ENCODE measurements at places on chromosomes 2 and 18.

DNA sequence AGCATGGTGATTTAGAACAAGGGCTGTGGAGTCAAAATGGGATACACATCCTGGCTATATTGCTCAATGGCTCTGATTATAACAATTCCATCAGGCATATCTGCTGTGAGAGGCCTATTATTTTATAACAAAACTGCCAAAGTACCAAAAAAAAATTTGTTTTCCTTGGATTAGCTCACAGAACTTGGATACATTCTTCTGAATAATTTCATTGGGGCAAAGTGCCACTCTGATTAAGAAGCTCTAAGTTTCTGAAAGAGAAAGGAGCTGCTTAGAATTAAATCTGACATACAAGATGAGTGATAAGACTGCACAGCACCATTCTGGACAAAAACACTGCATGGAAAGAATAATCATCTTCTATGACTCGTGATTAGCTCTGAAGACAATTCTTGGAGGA is 85.7 kb downstream of the SMC6 start:
- peak; percentile 35 for DNase-seq

DNA sequence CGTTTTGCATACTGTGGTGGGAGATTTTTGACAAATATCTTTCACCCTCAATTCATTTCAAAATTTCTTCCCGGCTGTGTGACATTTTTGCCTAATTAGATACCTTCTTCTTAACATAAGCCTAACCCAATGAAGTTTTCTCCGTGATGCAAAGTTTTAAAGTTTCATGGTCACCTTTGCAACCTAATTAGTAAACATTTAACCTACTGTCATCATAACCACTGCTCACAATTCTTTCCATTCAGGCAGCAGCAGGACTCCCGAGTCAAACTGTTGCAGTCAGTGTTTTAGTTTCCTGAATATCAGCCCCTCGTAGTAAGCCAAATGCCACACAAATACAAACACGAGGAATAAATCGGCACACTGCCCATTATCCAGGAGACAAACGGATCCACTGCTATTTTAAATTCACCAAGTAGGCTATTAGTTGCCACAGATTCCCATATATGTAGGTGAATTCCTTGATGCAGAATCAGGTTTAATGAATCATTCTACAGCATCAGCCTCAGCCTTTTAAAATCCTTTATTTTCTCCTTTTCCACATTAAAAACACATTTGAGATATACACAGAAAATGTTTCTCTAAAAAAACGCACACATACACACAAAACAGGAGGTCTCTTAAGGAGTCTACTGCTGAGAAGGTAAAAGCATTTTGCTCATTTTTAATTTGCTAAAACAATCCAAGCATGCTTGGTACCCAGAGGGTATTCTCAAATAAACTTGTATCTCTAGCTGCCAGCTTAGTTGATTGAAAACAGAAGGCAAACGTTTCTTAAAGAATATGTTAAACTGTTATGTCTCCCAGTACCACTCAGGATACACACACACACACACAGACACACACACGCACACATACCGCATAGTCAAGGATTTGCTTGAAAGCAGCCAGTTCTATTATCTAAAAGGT is 106.5 kb upstream of the KCTD1 start:
- no peak for DNase-seq

DNA sequence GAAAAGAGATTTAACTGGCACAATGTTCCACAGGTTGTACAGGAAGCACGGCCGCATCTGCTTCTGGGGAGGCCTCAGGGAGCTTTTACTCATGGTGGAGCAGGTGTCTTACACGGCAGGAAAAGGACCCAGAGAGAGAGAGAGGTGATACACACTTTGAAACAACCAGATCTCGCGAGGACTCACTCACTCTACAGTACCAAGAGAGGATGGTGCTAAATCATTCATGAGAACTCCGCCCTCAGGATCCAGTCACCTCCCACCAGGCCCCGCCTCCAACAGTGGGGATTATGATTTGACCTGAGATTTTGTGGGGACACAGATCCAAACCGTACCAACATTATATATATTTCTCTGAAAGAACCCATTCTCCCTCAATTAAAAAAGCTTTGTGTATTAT is 79.7 kb upstream of the DOCK10 start:
- no peak for DNase-seq

- no peak for DNase-seq
These were observed 33.5 kb downstream of the EML4 start for GRCh38 chr2:42202634-42203008.

GRCh38 chr2:231394211-231395141 is 1.0 kb upstream of the B3GNT7 start:
- DNase-seq: no peak

DNA sequence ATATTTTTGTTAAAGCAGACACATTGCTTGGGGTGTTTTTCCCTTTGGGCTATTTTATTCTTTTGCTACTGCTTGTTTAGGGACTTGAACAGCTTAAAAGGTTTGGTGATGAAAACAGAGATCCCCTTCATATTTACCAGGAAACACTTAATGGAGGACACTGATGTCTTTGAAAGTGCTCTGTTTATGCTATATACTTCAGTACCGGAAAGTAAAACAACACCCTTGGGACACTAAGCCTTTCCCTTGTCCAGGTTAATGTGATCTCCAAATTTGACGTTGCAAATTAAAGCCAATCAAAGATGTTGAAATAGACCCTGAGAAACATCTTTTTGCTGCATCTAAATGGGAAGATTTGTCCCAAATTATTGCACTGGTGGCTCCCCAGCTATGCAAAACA is 564.6 kb upstream of the PKDCC start:
- no peak for DNase-seq

DNA sequence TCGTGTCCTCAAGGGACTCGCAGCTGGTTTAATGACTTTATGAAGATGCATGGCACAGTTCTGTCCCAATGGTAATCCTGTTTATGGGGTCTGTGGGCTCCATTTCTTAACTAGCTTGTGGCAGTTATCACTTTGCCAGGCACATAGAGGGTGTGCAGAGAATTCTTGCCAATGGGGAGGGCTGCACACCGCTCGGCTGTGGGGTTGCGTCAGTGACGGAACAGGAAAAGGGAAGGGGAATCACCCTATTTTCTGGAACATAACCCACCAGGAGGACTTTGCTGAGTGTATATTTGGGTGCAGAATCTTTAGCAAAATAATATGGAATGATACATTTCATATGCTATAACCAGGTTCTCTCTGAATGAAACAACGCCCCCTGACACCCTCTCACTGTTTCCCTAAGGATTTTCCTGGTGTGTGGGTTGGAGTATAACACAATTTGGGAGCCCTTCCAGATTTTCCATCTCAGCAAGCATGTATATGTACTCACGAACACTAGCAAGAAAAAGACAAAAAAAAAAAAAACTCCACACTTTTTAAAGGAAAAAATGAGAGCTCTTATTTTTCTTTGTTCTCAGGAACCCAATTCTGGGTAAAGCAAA is 43.9 kb upstream of the TRIB2 start:
- DNase-seq: no peak

DNA sequence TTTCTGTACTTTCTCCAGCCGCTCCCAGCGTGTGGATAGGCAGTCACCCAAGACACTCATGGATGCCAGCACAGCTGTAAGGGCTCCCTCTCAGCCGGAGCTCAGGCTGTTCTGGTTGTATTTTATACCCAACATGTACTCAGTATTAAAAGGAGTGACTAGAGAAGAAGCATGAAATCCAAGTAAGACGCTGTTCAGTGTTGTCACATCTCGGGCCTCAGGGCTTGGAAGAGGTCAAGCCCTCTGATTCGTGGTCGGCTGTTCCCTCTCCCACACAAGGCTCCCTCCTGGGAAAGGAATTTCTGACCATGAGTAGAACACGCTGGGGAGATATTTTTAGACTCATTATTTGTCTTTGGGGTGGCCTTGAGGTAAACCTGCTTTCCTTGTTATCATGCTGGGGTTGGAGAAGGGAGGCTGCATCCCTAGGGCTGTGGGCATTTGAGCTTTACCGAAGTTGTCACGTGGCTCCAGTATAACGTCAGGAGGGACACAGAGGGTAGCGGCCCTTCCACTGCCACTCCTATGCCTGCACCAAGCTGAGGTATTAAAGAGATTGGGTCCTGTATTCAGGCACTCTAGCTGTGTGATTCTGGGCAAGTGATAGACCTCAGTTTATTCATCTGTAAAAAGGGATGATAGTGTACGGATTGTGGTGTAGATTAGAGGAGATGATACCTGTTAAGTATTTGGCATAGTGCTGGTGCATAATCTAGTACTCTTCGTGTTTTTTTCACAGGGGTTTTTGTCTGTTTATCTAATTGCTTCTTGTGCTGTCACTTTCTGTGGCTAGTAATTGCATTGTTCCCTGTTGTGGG is 34.1 kb downstream of the HK2 start:
- peak; percentile 78 for DNase-seq

DNA sequence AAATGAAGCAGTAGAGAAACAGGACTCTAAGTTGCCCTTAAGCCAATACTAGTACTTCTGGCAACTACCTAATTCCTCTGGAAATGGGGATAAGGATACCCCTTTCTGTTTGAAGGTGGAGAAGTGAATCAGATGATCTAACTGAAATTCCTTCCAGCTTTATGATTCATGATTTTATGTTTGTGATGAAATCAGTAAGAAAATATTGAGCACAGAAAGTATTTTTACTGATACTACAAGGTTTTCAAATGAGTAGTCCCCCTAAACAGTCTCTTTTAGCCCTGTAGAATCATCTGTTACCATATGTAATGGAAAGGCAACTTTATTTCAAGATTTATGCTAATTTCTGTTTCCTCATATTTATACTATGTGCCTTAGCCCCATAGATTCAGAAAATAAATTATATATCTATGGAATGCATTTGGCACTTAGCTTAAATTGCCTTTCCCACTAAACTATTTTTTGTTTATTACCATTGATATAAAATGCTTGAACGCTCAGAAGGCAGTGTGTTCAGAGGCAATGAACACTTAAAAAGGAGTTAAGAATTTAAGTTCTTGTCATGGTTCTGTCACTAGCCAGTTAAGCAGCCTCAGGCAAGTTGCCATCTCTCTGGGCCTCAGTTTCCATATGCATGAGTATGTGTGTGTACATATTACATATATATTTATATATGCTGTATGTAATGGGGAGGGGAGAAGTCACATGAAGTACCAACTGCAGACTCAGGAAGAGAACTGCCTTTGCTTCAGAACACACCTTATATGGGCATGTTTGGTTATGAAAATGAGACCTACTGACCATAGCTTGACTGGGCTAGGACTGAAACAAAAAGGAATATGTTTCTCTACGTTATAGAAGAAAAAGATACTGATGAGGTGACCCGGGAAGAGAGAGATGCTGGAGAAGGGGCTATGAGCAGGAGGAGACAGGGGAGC is 97.7 kb downstream of the CDC42EP3 start:
- DNase-seq: no peak

DNA sequence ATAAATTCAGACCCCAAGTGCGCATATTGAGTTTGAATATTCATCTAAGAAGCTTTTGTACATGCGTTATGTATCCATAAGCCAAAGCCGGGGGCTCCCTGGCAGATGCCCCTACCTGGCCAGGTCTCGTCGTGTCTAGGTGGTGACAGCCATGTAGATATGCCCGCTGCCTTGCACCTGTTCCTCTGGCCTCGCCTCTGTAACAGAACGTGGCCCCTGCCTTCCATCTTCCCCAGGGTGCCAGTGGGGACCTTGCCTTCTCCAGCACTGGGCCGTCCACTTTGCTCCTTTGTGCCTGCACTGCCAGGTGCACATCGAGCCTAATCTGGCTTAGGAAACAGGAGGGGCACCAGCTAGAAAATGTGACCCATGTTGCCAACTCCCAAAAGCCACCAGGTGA is 198.2 kb downstream of the AGAP1 start:
- DNase-seq: no peak

GRCh38 chr2:239750045-239750835 is 274.9 kb downstream of the NDUFA10 start:
- DNase-seq: no peak

DNA sequence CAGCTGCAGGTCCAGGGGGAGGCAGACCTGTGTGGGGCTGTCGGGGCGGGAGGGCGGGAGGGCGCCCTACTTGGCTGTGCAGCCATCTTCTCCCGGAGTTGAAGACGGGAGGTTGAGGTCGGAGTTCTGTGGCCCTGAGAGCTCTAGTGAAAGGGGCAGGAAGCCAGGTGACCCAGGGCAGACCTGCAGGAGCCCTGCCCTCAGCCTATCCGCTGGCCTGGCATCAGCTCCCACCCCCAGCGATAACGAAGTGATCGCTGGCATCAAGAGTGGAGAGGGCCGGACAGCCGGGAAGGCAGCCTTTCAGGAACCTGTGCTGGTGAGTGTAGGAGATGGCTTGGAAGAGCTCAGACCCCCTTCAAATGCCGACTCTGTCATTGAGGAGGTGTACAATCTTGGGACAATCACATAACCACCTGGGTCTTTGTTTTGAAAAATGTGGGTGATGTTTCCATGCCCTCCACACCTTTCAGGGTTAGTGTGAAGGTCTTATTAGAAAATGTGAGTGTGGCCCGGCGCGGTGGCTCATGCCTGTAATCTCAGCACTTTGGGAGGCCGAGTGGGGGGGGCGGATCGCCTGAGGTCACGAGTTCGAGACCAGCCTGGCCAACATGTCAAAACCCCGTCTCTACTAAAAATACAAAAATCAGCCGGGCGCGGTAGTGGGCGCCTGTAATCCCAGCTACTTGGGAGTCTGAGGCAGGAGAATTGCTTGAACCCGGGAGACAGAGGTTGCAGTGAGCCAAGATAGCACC is 1.3 kb downstream of the ARHGEF4 start:
- DNase-seq: no peak

DNA sequence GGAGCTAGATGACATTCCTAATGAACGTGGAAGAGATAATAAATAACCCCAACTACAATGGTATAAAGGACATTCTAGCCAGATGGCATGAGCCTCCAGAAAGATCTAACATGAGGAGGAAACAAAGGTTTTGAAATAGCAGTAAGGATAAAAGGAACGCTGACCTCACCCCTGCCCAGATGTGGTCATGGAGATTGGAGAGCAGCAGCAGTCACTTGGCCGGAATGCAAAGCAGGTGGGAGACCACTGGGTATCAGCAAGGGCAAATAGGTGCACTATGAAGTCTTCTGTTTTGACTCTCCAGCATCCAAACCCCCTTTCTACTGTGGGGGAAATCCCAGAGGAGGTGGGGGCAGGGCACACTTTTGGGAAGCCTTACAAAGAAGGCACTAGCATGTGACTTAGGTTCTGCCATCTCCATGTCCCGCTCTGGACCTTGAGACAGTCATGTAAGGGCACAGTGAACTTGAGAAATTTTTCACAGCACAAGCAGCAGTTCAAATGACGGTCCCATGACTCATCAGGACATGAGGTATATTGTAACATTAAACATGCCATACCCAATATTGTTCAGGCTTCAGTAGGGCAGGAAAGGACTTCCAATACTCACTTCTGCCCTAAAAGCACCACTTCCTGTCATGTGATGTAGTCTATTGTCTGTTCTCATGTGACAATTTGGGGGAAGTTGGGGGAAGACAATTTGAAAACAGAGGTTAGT is 55.2 kb downstream of the METTL4 start:
- peak; percentile 65 for DNase-seq

DNA sequence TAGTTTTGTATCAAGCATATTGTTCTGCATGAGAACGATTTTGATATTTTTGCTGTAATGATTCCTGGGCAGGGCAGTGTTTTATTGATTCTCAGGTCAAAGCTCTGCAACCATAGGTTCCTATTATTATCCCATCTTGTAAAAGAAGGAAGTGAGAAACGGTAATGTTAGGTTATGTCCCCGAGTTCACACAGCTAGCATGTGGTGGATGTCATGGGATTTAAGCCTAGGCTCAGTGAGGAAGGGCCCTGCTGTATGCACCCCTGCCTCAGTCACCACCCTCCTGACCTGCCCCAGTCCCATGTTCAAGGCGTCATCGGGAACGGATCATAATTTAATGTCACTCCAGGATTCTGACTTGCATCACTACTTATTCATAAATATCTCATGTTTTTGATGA is 10.7 kb downstream of the ACP1 start:
- DNase-seq: no peak

- DNase-seq: no peak
These were observed 424.3 kb upstream of the ACVR2A start for GRCh38 chr2:147420517-147420916.

Measured in AG09309 (cell line).